Substantia nigra (tissue), 51 donors: ENCODE measurements at places on chromosomes 2 and 18.

DNA sequence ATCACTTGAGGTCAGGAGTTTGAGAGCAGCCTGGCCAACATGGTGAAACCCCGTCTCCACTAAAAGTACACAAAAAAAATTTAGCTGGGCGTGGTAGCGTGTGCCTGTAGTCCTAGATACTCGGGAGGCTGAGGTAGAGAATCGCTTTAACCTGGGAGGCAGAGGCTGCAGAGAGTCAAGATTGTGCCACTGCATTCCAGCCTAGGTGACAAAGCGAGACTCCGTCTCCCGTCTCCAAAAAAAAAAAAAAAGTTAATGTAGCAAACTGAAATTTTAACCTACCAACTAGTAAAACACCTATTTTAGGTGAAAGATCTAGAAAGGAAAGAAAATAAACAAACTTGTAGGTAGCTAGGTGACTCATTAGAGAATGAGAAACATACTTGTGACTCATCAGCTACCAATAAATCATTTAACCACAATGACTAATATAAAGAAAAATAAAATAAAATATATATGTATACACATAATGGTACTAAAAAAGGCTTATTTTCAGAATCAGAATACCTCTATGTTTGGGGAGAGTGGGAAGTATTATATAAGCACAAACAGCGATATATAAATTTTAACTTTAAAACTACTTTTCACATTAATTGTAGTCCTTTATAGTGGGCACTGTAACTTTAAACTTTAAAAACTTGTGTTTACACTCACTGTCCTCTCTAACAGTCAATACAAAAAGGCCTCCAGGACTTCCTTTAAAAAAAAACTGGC lies 36.6 kb downstream of the DARS1 start:
- DNase-seq, result no peak

- peak; percentile 3 for DNase-seq
These were observed 43.3 kb downstream of the PLEKHB2 start for GRCh38 chr2:131148426-131148825.

- no peak for DNase-seq
These were observed 157.3 kb downstream of the ARHGAP28 start for GRCh38 chr18:6886797-6887330.

GRCh38 chr18:55376387-55376786 lies 211.6 kb downstream of the TCF4 start:
- DNase-seq, result no peak

DNA sequence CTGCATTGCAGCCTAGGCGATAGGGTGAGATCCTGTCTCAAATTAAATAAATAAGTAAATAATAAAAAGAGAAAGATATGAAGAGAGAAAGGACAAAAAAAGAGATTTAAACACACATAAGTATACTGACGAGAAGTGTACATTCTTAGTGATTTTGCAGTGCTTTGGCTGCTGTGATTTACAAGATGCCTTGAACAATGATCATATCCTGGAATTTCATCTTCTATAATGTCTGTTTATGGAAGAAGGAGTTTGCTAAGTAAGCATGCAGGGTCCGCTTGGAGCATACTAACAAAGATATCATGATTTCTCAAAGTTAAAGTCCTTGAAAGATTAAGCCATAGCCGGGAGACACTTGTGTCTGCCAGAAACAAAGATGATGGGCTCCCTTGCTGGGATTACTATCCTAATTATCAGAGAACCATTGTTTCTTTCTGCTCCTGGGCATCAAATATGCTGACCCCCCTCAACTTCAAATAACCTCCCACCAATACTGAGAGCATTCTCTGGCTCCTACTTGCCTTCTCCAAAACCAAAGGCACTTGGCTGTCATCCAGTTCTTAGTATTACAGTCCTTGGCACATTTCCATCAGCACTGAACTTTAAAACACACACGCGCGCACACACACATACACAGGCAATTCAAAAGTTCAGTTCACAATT lies 47.5 kb upstream of the STAM2 start:
- no peak for DNase-seq

- no peak for DNase-seq
These were observed 135.2 kb downstream of the NYAP2 start for GRCh38 chr2:225534697-225535096.

DNA sequence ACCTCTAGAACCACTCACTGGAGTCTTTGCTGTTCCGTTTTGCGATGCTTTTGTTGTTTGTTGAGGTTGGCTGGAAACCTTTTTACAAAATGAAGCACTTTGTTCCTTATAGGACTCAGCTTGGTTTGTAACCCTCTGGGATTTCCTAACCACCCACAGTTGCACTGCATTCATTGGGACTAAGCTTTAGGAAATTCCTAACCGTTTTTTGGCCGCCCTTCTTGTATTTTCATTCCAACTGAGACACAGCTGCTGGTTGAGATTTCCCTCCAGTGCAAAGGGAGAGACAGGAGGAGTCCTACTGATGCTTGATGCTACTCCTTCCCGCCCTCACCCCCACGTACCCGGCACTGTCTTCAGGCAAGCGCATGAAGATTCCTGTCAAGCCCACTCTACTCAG lies 6.1 kb upstream of the DIPK1C start:
- DNase-seq, result no peak

DNA sequence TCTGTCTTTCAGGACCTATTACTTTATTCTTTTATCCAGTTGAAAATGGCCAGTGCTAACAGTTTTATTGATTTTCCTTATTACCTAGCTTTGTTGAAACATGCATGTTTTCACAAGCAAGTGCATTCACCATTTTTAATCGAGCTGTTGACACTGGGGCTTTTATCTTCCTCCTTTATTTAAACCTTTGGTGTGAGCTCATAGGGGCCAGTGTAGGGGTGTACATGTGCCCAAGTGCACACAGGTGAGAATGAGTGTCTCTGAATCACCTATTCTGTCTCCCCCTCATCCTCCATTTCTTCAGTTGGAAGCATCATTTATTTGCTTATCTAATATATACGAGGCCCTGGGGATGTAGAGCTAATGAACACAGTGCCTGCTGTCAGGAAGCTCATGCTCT lies 199.1 kb downstream of the PRKCE start:
- no peak for DNase-seq

- DNase-seq, result no peak
These were observed 69.7 kb upstream of the CAB39 start for GRCh38 chr2:230642966-230643365.

GRCh38 chr18:42052122-42052708 lies 97.2 kb downstream of the PIK3C3 start:
- no peak for DNase-seq

GRCh38 chr2:205401511-205401910 lies 280.8 kb upstream of the NRP2 start:
- no peak for DNase-seq

- no peak for DNase-seq
These were observed 160.3 kb downstream of the VAPA start for GRCh38 chr18:10074110-10074509.

- DNase-seq, result no peak
These were observed 714 bp downstream of the HOXD10 start for GRCh38 chr2:176117162-176117822.

GRCh38 chr2:196260546-196260945 lies 89.2 kb upstream of the STK17B start:
- no peak for DNase-seq

DNA sequence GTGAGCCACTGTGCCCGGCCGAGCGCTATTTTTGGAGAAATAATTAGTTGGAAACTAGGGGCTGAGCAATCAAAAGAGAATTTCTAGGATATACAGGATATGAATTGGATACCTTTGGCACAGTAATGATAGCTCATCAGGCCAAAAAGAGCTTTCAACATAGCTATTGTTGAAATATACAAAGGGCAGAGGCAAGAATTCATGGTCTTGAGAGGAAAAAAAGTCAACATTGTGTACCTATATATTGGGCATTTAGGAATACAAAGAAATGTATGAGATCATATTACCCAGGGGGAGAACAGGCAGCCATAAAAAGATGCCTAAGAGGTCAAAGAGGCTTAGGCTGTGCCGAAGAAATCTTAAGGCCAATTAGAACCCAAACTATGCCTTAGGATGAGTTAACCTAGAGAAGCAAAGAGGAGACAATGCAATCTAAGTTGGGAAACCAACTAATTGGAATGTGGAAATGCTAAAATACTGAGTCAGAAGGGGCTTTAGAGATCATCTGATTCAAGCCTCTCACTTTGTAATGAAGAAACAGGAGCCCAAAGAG lies 99.0 kb downstream of the RBBP8 start:
- no peak for DNase-seq

DNA sequence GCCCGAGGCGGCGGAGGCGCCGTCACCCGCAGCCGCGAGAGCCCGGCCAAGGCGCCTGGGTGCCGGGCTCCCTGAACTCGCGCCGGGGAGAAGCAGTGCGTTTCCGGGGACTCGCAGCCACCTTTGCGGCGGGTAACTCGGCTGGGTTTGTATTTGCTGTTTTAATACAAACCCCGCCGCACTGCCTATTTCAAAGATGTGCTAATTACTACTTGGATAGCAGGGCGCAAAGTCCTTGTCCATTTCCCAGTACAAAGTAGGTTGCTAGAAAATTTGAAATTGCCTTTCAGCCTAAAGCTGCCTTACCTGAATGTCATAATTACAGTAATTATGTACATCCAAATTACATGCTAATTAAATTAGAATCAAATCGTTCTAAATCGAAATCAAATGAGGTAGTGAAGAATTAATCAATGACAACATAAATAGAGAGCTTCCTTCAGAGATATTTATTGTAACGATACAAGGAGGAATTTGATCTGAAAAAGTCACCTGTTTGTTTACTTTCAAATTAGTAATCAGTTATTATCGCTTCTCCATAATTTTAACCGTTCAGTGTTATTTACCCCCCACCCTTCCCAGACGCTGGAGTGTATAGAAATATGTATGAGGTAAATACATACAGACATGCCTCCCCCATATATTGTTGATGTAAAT lies 8.1 kb downstream of the SP9 start:
- no peak for DNase-seq

DNA sequence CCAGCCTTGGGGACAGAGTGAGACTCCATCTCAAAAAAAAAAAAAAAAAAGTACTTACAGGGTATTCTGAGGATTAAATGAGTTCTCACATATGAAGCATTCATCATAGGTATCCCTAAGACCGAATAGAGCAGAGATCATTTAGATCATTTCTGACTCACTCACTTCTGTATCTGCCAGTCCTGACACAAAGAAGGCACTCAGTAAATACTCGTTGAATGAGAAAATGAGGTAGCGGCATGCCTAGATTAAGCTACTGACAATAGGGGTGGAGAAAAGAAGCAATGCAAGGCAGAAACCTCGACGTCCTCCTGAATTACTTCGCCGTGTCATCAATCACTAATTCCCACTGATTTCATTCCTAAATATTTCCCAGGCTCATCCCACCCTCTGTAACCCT lies 103.8 kb downstream of the GREB1L start:
- no peak for DNase-seq

- DNase-seq, result no peak
These were observed 233.7 kb upstream of the SPOPL start for GRCh38 chr2:138267902-138268254.

DNA sequence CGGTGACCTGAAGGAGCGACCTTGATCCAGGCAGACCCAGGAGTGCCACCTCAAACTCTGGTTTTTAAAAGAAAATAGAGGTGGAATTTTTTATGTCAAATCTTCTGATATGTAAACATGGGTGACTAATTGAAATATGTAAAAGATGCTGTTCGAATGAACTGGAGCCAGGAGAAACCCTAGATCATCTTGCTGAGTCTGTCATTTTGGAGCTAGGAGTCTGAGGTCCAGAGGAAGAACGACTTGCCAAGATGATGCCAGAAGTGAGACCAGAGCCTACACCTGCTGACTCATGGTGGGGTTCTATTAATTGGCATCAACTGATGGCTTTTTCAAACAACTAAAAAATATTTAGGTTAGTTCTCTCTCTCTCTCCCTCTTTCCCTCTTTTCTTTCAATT lies 74.1 kb downstream of the ACAA2 start:
- DNase-seq, result no peak

DNA sequence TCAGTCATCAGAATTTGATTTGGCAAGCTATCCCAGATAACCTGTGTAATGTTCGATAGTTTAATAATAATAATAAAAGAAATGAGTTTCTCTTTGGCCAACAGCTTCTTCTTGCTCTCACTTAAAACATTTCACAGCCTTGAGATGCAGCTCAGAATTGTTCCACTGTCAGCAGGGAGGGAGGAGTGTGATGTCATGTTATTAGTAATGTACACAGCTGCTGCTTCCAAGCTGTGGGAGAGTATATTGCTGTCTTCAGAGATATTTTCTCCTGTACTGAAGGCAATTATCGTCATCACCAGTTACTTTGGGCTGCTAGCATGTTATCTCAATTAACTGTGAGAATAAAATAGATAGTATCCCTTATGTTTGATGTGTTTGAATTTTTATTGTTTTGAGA lies 146.9 kb upstream of the MAP3K20 start:
- no peak for DNase-seq

GRCh38 chr2:175431101-175431946 lies 249.8 kb upstream of the ATP5MC3 start:
- no peak for DNase-seq

- DNase-seq, result no peak
These were observed 80.0 kb upstream of the CHRNA1 start for GRCh38 chr2:174844295-174844708.

DNA sequence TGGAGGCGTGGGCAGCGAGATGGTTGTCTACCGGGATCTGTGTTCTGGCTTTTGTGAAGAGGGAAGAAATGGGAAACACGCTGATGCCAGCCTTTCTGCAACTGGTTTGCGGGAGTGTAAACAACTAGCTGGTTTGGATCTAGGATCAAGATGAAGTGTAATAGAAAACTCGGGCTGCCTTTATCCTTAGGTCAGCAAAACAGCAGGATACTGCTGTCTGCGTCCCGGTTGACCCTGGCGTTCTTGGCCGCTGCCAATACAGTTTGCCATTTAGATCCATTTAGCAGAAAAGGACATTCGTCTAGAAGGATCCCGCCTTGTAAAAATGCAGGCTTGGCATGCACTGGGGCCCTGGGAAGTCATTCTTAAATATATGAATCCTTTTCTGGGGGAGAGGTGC lies 42.0 kb downstream of the RAB31 start:
- no peak for DNase-seq

DNA sequence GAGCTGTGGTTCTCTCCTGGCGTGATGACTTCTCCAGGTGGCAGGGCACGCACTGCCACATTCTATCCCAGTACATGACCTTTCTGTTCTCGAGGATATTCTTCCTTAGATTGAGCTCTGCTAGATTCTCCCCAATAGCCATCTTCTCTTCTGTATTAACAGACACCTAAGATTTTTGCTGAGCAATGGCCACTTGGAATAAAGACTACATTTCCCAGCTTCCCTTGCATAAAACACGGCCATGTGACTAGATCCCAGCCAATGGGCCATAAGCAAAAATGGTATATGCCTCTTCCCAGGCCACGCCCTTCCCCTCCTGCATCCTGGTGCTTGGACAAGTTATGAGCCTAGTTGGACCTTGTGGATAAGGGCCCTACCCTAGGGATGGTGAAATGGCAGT lies 82.1 kb downstream of the EIF2AK3 start:
- no peak for DNase-seq

- no peak for DNase-seq
These were observed 32.6 kb downstream of the SRSF7 start for GRCh38 chr2:38718601-38719000.

GRCh38 chr2:47160660-47161059 lies 5.6 kb upstream of the STPG4 start:
- DNase-seq, result no peak

- no peak for DNase-seq
These were observed 42.9 kb downstream of the CABLES1 start for GRCh38 chr18:23178201-23178600.

- DNase-seq, result no peak
These were observed 112.9 kb upstream of the STK17B start for GRCh38 chr2:196284144-196284844.
